ENCODE measurements at places on chromosomes 1 and 21.

DNA sequence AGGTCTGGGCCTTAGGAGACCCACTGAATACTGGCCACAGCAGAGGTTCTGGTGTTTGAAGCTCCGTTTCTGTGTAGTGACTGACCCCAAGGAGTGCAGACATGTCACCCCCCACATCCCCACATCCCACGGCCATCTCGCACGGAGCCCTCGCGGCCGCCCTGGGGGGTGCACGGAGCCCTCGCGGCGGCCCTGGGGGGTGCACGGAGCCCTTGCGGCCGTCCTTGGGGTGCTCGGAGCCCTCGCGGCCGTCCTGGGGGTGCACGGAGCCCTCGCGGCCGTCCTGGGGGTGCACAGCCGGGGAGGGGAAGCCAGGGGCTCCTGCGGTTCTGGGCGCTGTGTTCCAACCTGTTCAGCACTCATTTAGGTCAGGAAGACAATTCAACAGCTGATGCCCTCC is 68.4 kb downstream of the SCCPDH start:
- no peak for DNase-seq

DNA sequence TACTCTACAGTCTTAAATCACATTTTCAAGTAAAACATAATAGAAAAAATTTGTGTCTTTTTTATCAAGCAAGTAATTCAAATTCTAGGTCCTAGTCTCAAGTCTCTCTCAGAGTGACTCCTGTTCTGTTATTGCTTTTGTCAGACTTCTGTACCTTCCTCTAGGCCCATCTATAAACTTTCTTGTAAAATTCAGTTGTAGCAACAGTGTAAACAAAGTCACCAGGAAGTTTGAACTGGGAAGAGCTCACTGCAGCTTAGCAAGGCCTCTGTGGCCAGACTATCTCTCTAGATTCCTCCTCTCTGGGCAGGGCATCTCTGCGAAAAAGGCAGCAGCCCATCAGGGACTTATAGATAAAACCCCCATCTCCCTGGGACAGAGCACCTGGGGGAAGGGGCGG is 13.5 kb upstream of the ZNF678 start:
- no peak for DNase-seq

- no peak for DNase-seq
These were observed 197.7 kb downstream of the GREM2 start for GRCh38 chr1:240414237-240414636.

- no peak for DNase-seq
These were observed 577.2 kb upstream of the ZRANB2 start for GRCh38 chr1:71657891-71658679.

GRCh38 chr21:45452696-45453307 is 47.8 kb downstream of the COL18A1 start:
- DNase-seq, result no peak

- DNase-seq, result no peak
These were observed 141.3 kb downstream of the NRIP1 start for GRCh38 chr21:14923468-14923867.

DNA sequence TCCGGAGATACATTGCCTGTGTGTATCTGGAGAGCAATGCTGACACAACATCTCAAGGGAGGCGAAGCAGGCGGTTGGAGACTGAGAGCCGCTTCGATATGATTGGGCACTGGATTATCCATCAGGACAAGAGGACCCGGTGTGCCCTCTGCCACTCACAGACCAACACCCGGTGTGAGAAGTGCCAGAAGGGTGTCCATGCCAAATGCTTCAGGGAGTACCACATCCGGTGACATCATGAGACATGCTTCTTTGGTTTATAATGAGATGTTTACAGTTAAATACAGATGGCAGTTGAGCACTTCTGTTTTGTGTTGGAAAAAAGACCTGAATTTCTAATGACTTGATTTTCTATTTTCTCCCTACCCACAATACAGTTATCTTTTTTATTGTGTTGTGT is 12.1 kb downstream of the PGBD2 start:
- DNase-seq, result no peak

- no peak for DNase-seq
These were observed 7.6 kb upstream of the C1orf21 start for GRCh38 chr1:184379111-184379752.

DNA sequence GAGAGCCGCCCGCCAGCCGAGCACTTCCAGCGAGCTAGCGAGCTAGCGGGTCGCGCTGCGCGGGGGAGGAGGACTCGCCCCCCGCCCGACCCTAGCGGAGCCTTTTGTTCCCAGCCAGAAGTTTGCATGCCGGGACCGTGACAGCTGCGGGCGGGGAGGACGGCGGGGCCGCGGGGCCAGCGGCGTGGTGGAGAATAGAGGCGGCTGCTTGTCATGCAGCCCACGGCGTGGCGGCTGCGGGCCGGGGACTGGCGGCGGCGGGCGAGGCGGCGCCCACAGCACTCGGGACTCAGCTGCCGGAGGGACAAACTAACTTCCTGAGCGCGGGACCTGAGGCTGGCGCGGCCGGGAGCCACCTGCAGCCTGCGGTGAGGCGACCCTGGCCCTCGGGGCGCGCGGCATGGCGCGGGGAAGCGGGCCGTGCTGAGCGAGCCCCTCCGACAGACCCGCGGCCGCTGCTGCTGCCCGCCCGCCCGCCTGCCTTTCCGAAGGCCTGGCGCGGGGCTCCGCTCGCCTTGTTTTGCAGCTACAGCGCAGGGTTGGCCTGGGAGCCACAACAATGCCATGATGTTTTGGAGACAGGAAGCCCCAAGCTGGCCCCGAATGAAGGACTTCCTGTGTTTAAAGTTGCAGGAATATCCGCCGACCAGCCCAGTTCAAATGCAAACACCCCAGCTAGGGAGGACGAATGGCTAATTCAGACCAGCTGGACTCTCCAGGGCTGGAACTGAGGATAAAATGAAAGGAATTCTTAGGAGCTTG is 82.2 kb upstream of the BMP8A start:
- no peak for DNase-seq

DNA sequence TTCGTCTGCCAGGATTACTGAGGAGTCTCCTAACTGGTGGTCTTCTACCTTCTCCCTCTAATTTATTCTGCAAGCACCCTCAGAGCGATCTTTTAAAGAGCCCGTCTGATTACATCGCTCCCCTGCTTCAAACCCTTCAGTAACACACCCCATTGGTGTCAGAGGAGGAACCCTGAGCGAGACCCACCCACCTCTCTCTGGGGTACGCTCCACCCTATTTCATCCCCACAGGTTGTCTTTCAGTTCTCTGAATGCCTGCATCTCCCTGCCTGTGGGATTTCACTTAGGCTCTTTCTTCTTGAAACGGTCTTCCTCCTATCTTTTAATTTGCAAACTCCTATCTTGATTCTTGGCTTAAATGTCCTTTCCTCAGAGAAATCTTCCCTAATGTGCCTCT is 39.4 kb downstream of the C1orf21 start:
- no peak for DNase-seq

- DNase-seq, result no peak
These were observed 7.7 kb upstream of the LMNA start for GRCh38 chr1:156106624-156107488.

DNA sequence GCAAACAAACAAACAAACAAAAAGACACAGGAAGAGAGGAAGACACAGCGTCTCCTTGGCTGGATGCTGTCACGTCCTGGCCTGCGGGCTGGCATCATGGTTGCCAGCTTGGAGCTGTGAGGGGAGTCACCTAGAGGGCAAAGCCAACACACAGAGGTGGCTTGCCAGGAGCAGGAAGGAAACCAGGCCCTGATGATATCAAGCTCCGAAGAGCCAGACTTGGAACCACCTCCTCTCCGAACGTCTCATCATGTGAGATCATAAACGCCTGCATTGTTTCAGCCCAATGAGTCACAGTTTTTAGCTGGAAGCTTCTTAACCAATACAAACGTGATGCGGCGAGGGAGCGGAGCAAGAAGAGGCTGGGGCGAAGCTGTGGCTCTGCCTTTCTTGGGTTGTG is 8.7 kb downstream of the PLA2G2D start:
- no peak for DNase-seq

- DNase-seq, result no peak
These were observed 456.0 kb upstream of the PKN2 start for GRCh38 chr1:88228114-88228513.

- DNase-seq, result no peak
These were observed 20.4 kb downstream of the CSDE1 start for GRCh38 chr1:114737314-114737849.

- DNase-seq, result no peak
These were observed 267.8 kb downstream of the GRIK3 start for GRCh38 chr1:36766481-36766880.

DNA sequence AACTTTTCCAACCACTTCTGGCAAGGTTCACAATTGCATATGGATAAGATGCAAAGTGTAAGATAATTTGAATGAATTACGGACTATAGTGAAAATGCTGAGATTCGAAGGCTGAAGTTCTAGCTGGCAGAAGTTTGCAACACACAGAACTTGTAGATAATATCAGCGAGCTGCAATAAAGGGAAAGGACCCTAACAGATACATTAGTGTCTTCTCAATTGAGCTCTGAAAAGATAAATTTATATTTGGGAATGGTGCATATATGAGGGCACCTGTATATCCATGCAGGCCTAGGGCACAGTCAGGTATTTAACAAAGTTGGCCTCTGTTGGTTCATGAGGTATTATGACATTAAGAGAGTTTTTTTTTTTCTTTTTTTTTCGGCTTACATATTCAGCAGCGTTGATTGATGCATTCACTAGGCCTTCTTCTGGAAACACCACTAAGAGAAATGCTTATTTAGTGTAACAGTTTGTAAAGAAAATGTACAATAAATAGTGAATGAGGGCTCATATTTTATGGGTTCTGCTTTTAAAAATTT is 2.2 kb downstream of the NFIA start:
- DNase-seq, result no peak

GRCh38 chr1:4621646-4622045 is 32.8 kb upstream of the AJAP1 start:
- DNase-seq, result no peak

GRCh38 chr1:14986168-14986567 is 167.4 kb upstream of the TMEM51 start:
- DNase-seq, result no peak

GRCh38 chr21:31045841-31046240 is 7.6 kb upstream of the KRTAP19-8 start:
- DNase-seq, result no peak

DNA sequence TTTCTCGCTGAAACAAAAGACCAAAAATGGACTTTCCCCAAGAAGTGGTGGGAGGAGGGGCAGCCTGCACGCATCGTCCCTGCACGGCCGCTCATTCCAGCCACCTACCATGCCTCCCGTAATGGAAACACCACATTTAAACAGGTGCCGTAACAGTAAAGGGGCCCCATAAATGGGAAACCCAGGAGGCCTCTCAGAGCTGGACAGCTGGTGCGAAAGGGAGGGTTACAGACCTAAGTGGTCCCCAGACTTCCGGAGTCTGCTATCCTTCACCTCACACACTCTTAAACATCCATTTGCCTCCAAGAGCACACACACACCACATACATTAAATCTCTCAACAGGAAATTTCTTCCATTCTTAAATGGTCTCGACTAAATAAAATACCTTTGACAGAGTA is 120.7 kb upstream of the SOD1 start:
- no peak for DNase-seq

DNA sequence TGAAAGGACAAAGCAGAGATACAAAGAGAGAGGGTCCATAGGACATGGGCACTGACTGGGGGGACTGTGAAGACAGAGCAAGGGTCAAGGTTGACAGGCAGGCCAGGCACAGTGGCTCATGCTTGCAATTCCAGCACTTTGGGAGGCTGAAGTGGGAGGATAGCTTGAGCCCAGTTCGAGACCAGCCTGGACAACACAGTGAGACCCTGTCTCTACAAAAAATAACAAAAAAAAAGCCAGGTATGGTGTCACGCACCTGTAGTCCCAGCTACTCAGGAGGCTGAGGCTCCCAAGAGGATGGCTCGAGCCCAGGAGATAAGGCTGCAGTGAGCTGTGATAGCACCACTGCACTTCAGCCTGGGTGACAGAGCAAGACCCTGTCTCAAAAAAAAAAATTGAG is 4.4 kb downstream of the CASP9 start:
- no peak for DNase-seq

- no peak for DNase-seq
These were observed 20.8 kb upstream of the JAK1 start for GRCh38 chr1:64986903-64987871.

DNA sequence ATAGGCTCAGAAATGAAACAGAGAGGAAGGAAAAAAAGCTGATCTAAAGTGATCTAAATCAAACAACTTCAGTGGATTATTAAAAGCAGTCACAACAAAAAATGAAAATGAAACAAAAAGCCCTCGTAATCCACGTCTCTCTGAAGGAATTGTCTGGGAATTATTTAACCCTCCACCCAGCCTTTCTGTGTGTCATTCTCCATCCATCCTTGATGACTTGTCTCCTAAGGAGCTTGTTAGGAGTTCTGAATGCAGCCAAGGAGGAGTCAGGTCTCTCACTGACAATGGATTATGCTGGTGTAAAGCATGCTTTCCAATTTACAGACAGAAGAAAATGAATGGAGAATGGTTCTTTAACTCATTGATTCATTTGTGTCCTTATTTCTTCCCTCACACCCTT is 359.3 kb upstream of the RUNX1 start:
- no peak for DNase-seq
